ENCODE measurements at places on chromosomes 2 and 18.

DNA sequence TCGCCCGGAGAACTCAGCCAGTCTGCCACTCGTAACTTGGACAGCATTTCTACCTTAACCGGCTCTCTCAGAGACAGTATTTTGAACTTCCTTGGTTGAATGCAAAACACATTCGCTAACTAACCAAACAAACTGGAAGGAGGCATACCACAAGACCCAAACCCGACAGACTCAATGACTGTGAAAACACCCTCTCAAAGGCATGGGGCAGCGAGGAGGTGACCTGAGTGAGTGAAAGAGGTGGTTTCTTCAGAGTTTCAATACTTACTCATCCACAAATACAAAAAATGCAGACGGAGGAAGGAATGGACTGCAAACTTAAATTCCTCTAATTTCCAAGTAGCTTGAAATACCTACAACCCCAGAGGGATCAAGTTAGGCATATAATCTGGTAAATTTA, 132.9 kb downstream of the GAREM1 start:
- no peak for DNase-seq

DNA sequence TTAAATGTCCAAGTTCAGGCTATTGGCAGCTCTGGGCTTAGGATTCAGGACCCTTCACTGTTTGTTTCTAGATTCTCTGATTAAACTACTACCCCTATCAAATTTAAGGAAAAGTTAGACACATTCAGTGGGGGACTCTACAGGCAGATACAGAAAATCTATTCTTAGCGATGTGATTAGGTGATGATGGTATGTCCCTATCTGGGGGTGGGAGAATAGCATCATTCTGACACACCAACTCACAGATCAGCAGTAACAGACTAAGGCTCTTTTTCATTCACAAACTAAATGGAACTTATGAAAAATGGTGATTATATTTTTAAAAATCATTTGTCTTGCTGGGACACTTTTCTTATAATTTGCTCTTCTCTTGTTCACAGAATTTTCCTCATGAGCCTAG, 232.9 kb upstream of the CDH2 start:
- DNase-seq = no peak

- DNase-seq = no peak
These were observed 31.3 kb downstream of the ANXA4 start for GRCh38 chr2:69773206-69773605.

- DNase-seq = no peak
These were observed 37.6 kb upstream of the FZD7 start for GRCh38 chr2:201996006-201996405.

- DNase-seq = no peak
These were observed 293.6 kb upstream of the TNP1 start for GRCh38 chr2:217153510-217153909.

DNA sequence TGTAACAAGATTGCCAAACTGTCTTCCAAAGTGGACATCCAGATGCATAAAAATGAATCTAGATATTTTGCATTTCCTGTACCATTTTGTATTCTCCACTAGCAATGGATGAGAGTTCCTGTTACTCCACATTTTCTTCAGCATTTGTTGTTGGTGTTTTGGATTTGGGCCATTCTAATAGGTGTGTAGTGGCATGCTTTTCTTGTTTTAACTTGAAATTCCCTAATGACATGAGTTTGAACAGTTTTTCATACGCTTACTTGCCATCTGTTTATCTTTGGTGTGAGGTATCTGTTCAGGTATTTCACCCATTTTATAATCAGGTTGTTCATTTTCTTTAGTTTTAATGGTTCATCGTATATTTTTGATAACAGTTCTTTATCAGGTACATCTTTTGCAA, 73.9 kb downstream of the UBE2E3 start:
- no peak for DNase-seq

DNA sequence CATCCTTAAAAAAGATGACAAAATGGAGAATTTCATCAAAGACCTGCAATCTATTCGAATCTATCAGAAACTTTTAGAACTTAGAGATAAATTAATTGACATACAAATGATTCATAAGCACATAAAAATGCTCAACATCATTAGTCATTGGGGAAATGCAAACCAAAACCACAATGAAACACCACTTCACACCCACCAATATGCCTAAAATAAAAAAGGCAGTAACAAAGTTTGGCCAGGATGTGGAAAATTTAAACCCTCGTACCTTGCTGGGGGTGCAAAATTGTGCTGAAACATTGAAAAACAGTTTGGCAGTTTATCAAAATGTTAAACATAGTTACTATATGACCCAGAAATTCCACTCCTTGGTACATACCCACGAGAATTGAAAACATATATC, 11.5 kb upstream of the EIF2AK3 start:
- DNase-seq = no peak

DNA sequence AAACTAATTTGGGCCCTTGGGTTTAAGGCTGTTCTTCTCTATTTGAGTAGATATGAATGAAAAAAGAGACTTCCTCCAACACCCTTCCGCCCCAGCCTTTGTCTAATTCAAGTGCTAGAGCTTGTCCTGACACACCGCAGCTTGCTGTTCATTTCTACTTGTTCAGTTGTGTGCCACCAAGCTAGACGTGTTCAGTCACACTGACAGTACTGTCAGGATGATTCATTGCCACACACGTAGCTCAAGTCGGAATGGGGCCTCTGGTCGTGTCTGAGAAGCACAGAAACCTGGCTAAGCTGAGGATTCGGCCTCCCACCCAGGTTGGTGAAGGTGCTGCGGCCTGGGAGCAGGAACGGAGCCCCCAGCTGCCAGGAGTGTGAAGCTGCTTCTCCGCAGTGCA, 45.6 kb upstream of the INHBB start:
- DNase-seq = no peak

- DNase-seq = no peak
These were observed 171.9 kb upstream of the FHL2 start for GRCh38 chr2:105570757-105571156.

- no peak for DNase-seq
These were observed 15.8 kb downstream of the PTPN18 start for GRCh38 chr2:130371723-130372054.

DNA sequence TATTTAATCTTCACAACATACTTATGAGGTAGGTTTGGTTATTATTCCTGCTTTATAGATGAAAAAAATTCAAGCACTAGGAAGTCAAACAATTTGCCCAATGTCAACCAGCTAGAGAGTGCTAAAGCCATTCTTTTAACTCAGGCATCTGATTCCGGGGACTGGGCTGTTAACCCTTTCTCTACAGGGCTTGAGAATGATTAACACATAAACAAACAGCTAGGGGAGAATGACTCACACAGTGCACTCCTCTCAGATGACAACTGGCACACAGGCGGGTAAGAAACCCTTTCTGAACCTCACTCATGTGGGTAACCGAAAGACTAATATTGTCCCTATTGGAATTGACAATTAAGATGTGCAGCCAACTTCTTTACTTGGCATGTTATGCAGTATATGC, 86.3 kb upstream of the FSHR start:
- DNase-seq = no peak

DNA sequence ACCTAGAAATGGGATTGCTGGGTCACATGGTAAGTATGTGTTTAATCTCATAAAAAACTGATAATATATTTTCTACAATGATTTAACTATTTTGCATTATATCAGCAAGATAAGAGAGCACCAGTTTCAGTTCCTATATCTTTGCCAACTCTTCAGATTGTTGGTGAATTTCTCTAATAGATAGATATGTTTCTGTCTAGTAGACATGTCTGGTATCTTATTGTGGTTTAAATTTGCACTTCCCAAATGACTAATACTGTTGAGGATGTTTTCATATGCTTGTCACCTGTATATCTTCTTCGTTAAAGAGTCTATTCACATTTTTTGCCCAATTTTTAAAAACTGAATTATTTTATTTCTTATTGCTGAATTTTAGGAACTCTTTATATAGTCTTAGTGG, 113.8 kb upstream of the UXS1 start:
- DNase-seq = no peak

GRCh38 chr2:120237491-120237902, 14.3 kb upstream of the TMEM185B start:
- no peak for DNase-seq

GRCh38 chr2:100135415-100135814, 7.0 kb downstream of the AFF3 start:
- no peak for DNase-seq

DNA sequence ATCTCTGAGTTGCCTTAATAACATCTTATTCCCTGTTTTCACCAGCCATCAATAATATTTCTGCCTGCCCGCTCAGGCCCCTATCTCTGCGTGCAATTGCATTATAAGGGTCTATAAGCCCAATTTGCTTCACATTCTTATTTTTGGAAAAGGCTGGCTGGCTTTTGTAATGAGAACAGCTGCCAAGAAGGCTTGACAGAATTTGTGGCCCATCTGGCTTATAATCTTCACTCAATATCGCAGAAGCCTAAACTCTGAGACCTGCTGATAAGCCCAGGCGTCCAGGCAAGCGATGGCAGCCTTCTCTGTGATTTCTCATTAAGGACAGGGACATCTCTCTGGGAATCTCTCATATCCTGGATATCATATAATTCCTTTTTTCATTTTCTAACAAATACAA, 1618.6 kb upstream of the CELF4 start:
- no peak for DNase-seq

DNA sequence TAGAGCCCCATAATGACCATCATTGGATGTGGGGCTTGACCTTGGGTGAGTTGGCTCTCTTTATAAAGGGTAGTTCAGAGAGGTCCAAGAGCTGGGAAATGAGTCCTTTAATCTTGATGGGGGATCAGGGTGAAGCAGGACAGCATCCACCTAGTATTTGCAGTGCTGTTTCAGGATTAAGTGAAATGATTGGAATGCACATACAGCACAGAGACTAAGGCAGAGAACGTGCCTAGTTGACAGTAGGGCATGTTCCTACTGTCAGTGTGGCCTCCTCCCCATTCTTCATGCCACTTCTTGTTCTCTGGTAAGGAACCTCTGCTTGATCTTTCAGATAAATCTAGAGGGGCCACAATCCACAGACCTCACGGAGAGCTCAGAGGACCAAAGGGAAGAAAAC, 78.9 kb downstream of the TRIM43 start:
- DNase-seq = no peak

DNA sequence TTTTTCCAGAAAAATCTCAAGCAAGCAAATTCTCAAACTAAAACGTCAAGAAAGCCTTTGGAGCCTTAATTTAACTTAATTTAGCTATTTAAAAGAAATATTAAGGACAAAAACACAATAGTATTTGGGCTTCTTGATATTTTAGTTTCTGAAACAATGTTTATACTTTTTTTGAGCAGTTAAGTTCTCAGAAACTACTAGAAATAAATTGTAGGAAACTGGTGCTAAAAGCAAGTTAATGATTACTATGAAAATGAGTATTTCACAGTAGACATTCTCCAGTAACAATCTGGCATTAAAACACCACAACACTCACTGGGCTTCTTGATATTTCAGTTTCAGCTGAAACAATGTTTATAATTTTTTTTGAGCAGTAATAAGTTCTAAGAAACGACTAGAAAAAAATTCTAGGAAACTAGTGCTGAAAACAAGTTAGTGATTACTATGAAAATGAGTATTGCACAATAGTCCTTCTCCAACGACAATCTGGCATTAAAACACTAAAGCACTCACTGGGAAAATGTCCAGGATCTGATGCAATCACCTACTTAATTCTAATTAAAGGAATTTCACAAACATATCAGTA, 45.1 kb downstream of the TRAK2 start:
- DNase-seq = no peak

DNA sequence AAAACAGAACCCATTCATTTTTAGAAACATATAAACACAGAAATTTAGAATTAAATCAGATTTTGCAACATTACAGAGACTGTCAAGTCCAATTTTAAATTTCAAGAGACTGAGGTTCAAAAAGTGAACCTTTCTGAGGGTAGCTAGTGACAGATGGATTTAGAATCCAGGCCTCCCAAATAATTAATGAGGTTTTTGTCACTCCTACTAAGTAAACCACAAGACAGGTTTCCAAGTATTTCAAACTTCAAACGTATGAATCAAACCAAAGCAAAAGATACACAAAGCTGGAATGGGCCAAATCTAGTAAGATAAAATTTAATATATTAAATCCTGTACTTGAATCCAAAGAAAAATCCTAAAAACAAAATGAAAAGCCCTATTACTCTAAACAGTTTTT, 25.3 kb downstream of the PPP4R3B start:
- no peak for DNase-seq

GRCh38 chr2:128439791-128440665, 121.4 kb upstream of the HS6ST1 start:
- no peak for DNase-seq

GRCh38 chr2:120985174-120985996, 249.7 kb downstream of the GLI2 start:
- DNase-seq = no peak

Data from central memory CD8-positive, alpha-beta T cell (primary cell).